ENCODE measurements at places on chromosomes 11 and 22. TPM values are rescaled to one million over a fixed set of nuclear protein-coding genes. Genes with fewer than 3 reads are reported as not detected.

The TTLL1 gene
- 10.9 TPM for total RNA-seq

The BLID gene
- 1.6 TPM for total RNA-seq

The CARNS1 gene
- total RNA-seq, result 0.09 TPM

The GLB1L3 gene
- not detected for total RNA-seq

The ELP4 gene
- 13.2 TPM for total RNA-seq

The OR5AP2 gene
- total RNA-seq, result not detected

The MMP13 gene
- total RNA-seq, result not detected

The RNF169 gene
- total RNA-seq, result 27.6 TPM

The CEND1 gene
- under 0.01 TPM for total RNA-seq

The MEI1 gene
- 0.81 TPM for total RNA-seq

The APOA1 gene
- total RNA-seq, result 0.09 TPM

The SPI1 gene
- total RNA-seq, result not detected

The GGTLC3 gene
- total RNA-seq, result not detected

The RASL10A gene
- total RNA-seq, result 0.09 TPM

The SCUBE2 gene
- total RNA-seq, result 1.2 TPM

The XBP1 gene
- total RNA-seq, result 153 TPM

The TRPC6 gene
- total RNA-seq, result not detected

The BTBD18 gene
- not detected for total RNA-seq

The MS4A7 gene
- total RNA-seq, result not detected

The CASP1 gene
- total RNA-seq, result 10.0 TPM

The MUC2 gene
- total RNA-seq, result under 0.01 TPM

The LYVE1 gene
- 0.54 TPM for total RNA-seq

The HARBI1 gene
- total RNA-seq, result 4.2 TPM

The SLC17A6 gene
- not detected for total RNA-seq

The CRYBA4 gene
- total RNA-seq, result not detected

The LDLRAD3 gene
- 10.1 TPM for total RNA-seq

The TCN2 gene
- 40.7 TPM for total RNA-seq

The PLAAT4 gene
- 2.9 TPM for total RNA-seq

The PRODH gene
- under 0.01 TPM for total RNA-seq

The CDC45 gene
- total RNA-seq, result 12.5 TPM

The IPO7 gene
- 175 TPM for total RNA-seq

The RAB39A gene
- 0.09 TPM for total RNA-seq

The RAB36 gene
- total RNA-seq, result 1.0 TPM

The MB gene
- total RNA-seq, result not detected

The MRGPRX3 gene
- 0.09 TPM for total RNA-seq

The OR8G5 gene
- not detected for total RNA-seq

The ZNRD2 gene
- total RNA-seq, result 46.6 TPM

The TRIM48 gene
- not detected for total RNA-seq

The OR52N1 gene
- total RNA-seq, result not detected

The DCDC1 gene
- total RNA-seq, result under 0.01 TPM

The LRP5 gene
- 46.7 TPM for total RNA-seq

The YAP1 gene
- total RNA-seq, result 33.2 TPM

The VPREB1 gene
- not detected for total RNA-seq

The CHADL gene
- total RNA-seq, result 0.28 TPM

The PRR33 gene
- not detected for total RNA-seq

The MIAT gene
- total RNA-seq, result 0.27 TPM

The MMP27 gene
- total RNA-seq, result not detected

Data from endothelial cell of coronary artery (primary cell).